NCI-H1930 (cell line): ENCODE measurements at places on chromosomes 2 and 18.

DNA sequence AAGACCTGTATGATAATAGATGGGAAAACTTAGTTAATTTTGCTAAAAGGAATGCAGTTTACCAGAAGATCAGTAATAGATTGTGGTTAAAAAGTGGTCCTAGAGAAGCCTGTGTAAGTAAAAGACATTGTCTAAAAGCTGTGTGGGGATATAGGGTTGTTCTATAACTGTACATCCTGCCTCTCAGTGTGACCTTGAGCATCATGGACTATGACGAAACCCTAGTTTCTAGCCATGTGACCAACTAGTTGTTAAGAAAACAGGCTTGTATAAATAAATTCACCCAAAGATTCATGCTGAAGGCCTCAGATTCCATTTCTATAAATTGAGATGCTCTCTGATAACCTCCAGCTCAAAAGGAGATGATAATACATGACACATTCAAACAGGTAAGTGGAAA, 160.7 kb downstream of the IKZF2 start:
- DNase-seq = no peak

- DNase-seq = no peak
Observed at GRCh38 chr2:143417428-143417827, 288.2 kb downstream of the ARHGAP15 start.

DNA sequence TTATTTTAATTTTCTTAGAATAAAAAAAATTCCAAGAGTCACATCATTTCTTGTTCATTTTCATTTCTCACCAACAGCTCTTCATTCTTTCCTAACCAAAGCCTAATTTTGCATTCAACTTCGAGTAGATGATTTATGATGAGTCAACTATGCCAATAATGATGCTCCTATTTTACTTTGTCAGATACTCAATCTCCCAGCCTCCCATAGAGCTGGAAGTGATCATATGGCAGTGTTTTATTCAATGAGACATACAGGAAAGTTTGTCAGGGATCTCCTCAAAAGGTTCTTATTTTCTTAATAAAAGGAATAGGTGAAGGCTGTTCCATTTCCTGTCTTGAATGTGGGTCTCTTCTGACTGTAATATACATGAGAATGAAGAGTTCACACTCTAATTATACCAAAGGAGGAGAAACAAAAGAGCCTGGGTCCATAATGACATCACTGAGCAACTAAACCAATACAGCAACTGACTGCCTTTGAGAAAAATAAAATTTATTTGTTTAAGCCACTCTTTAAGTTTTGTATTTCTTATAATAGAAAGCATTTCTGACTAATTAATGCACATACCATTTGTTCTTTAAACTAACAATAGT, 231.2 kb upstream of the CYP26B1 start:
- DNase-seq = no peak

GRCh38 chr2:120344214-120344975, 1.5 kb upstream of the INHBB start:
- DNase-seq = no peak

- DNase-seq = no peak
Observed at GRCh38 chr2:219444566-219445091, 10.0 kb downstream of the SPEG start.

GRCh38 chr2:14348247-14348646, 284.3 kb upstream of the LRATD1 start:
- DNase-seq = no peak

DNA sequence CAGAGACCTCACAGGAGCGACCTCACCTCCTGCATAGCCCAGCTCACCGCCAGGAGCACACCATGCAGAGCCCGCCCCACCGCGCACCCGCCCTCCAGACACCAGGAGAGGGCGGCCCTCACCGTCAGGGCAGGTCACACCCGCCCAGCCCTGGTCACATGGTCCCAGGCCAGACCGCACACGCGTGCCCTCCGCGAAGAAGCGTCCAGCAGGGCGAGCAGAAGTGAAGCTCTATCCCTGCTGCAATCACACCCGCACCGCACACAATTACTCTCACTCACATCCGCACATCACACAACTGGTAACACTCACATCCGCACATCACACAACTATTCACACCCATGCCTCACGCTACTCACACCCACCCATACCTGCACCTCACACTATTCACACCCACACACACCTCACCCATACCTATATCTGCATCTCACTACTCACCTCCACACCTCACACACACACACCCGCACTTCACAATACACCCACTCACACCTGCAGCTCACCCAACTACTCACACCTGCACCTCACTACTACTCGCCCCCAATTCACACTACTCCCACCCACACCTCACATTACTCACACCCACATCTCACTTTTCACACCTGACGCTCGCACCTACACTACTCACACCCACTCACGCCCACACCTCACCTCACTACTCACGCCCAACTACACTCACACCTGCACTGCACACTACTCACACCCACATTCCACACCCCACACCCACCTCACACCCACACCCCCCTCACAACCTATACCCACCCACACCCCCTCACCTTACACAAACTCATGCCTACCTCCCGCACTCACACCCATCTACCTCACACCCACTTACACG, 242.0 kb downstream of the HDAC4 start:
- no peak for DNase-seq

DNA sequence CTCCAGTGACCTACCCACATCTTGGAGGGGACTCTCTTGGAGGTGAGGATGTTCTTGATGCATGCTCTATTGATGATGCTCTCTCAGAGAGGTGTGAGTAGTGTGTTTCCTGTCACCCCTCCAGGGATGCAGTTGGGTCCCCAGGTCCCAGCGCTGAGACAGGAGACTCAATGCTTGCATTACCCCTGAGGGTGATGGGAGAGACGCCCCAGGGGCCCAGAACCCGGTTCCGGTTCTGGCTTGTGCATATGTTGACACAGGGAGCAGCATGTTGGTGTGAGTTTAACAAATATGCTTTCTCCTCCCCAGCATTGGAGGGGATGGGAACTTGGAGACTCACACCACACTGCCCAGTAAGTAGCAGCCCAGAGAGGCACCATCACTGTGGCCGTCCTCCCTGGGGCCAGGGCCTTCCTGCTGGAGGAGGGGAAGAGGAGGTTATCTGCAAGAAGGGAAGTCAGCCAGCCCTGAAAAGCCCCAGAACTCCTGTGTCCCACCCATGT, 124.5 kb downstream of the PLB1 start:
- DNase-seq = no peak

GRCh38 chr2:108866041-108866440, 79.5 kb downstream of the CCDC138 start:
- DNase-seq = no peak

DNA sequence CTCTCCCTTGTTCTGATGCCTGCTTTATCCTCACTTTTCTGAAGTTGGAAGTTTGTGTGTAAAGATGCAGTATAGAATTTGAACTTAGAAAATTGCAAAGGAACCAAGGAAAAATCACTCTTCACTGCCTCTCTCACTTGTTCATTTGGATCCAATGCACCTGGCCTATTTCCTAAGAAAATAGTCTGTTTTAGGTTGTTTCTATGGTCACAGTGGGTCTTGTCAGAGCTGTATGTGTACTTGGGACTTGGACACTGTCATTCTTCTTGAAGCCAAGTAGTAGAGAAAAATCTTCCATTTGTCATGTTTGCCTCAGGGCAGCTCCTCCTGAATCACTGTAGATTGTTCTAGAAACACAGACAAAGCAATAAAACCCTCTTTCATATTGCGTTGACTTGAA, 80.3 kb upstream of the SESTD1 start:
- DNase-seq = no peak

DNA sequence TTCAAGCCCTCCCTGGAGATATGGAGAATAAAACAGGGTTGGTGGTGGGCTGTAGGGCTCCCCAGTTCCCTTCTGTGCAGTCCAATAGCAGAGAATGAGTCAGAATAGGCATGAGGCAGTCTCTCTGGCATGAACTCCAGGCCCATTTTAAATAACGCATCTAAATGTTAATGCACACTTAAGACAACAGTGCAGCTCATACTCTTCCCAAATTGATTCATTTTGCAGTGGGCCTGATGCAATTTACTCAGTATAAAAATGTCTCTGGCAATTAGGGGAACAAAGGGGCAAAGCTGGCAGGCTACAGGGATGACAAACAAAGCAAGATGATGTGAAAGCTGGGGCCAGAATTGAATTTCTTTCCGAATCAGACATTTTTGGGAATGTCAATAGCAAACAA, 402.8 kb downstream of the CLIP4 start:
- no peak for DNase-seq

GRCh38 chr2:201248288-201248844, 12.0 kb upstream of the CASP8 start:
- DNase-seq = no peak
